ENCODE measurements at places on chromosomes 11 and 22.

DNA sequence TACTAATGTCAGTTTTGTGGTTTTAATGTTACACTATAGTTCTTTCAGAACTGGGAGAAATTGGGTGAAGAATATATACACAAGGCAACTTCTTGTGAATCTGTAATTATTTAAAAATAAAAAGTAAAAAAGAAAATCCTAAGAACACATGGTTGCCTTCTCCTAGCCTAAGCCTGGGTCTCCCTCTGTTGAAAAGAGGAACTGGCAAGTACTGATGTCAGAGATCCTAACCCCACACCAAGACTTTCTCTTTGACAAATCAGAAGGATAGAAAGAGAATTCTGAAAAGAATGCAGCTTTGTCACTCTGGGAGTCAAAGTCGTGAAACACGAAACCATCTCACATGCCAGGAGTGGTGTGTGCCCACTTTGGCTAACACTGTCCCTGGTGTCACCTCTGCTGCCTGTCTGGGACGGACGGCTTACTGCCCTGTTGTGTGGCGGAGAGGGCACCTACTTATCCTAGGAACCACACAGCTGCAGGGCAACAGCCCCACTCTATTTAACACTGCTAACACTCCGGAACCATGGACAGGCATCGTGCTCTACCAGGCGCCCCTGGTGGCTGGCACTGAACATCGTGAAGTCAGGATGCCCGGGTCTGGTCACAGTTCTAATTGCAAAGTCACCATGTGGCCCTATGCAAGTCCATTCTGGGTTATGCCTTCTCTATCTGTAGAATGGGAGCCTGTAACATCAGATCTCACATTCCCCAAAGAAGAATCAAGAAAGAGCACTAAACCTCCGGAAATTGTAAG, 108.7 kb upstream of the CD82 start:
- no peak for DNase-seq

DNA sequence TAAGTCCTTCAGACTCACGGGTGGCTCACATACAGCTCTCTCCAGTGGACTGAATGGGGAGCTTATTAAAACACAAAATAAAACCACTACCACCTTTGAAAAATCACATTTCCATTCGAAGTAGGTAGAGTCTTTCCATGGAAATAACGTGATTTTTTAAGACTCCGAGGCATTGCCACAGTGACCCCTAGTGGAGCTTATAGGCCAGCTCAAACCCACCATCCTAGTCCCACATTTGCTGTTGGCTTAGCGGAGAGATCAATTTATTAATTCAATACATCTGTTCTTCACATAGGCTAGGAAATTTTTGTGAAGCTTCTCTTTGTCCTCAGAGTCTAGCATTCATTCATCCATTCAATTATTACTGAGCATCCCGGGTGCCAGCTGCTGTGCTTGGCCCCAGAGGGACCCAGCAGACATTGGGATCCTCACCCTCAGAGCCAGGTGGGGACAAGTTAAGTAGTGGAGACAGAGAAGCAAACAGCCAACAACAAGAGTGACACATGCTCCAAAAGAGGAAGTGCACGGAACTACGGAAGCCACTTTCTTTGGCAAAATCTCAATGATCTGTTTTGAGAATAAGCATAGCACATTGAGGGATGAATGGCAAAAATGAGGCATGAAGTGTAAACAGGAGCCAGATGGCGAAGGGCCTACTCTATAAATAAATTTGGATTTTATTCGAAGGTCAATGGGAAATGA, 10.2 kb upstream of the P4HA3 start:
- peak; percentile 32 for DNase-seq

- peak; percentile 32 for DNase-seq
These were observed 175.2 kb downstream of the DBX1 start for GRCh38 chr11:19985111-19985510.

DNA sequence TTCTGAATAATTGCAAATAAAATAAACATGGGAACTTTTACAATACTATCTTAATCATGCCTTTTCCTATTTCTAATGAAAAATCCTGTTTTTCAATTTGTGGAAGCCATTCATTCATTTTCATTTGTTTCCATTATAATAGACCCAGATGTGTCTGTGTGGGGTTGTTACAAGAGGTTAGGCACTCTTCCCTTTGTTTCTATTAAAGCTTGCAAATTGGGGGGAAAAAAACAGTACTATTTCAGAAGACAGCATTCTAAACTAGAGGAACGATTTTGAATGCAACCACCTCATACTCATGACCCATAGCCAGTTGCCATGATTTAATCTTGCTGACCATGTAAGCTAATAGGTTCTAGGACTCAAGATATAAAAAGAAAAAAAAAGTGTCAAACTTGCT, 175.5 kb downstream of the SOX6 start:
- DNase-seq = no peak

GRCh38 chr22:37917874-37918548, 11.9 kb downstream of the MICALL1 start:
- no peak for DNase-seq

- DNase-seq = no peak
These were observed 33.4 kb downstream of the NAV2 start for GRCh38 chr11:19746086-19746485.

- DNase-seq = no peak
These were observed 51.6 kb upstream of the APOA1 start for GRCh38 chr11:116888884-116889549.

Data from BJ (cell line).